ENCODE measurements at places on chromosomes 2 and 18.

DNA sequence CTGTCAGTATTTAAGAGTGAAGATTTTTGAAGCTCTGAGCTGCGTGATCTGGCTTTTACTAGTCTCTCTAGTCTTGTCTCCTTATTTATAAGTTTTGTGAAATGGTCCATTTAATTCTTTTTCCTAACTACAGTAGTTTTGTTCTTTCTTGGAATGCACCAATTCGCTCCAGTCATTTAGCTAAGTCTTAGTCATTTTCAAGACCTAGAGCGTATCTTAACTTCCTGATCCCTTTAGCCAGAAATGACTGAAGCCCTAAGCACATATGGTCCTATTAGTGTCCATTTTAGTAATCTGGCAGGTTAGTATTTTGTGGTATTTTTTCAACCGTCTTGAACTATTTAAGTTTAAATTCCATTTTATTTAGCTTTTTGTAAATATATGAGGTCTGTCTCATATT is 3.6 kb downstream of the BIRC6 start:
- DNase-seq = no peak

DNA sequence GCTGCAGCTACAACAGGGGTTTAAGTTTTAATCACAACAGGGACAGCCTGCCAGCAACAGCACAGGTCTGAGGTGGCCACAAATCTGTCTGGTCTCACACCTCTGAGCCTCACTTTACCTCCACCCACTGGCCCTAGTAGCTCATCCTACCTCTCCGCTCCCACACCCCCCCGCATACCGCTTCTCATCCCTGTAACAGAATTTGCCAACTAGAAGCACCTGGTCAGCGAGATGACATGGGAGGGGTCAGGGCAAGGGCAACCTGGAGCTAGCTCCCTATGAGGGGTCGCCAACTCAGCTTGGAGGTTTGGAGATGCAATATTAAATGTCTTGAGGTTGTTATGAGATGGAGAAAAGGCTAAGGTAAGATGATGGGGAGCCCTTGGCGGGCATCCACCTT is 7.5 kb downstream of the CATIP start:
- DNase-seq = no peak

GRCh38 chr2:198144660-198145059 is 340.3 kb downstream of the PLCL1 start:
- no peak for DNase-seq

- no peak for DNase-seq
These were observed 708.5 kb upstream of the SLC8A1 start for GRCh38 chr2:41160439-41160838.

DNA sequence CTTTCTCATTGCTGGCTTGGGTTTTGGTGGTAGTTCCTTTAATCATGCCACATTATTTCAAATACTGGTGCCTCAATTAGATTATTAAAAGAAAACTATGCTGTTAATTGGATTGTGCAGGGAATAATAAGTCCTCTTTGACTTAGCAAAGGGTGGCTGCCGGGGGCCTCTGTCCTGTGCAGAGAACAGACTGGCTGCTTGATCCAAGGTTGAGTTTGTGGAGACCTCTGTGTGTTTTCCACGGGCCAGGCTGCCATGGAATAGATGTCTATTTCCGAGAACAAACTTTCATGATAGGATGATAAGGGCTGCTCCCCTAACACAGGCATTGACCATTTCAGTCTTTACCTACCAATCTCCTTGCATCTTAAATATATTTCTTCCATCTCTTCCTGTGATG is 30.4 kb upstream of the OTOS start:
- DNase-seq = no peak
